ENCODE measurements at places on chromosomes 5 and 9.

- DNase-seq, result no peak
Measured at GRCh38 chr9:134887686-134888602, 7.3 kb downstream of the FCN2 start.

- DNase-seq, result no peak
Measured at GRCh38 chr5:16554110-16554509, 62.7 kb downstream of the RETREG1 start.

DNA sequence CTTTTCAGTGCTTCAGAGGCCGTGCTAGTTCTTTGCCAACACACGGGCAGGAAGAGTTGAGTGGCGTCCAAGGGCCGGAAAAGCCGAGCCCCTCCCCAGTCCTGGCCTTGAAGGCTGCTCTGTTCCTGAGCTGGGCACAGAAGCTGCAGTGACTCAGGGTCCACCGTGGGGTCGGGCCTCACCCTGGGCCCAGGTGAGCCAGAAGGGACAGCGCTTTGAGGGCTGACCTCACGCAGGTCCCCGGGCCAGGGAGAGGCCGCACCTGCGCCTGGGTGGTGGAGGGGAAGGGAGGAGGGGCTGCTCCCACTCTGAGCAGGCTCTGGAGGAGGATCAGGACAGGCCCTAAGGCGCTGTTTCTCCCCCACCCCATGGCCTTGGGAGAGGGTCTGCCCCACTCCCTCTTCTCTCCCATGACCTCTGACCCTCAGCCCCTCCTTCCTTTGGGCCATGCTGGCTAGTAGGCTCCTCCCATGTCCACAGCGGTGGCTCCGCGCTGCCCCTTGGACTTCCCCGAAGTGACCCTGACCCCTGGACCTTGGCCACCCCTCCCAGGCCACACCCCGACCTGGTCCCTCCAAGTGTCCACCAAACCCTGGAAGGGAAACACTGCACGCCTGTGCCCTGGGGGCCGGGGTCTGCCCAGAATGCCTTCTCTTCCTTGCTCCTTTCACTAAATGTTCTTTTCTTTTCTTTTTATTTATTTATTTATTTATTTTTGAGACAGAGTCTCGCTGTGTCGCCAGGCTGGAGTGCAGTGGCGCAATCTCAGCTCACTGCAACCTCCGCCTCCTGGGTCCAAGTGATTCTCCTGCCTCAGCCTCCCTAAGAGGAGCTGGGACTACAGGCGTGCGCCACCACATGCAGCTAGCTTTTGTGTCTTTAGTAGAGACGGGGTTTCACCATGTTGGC is 19.7 kb upstream of the SLC6A19 start:
- no peak for DNase-seq

DNA sequence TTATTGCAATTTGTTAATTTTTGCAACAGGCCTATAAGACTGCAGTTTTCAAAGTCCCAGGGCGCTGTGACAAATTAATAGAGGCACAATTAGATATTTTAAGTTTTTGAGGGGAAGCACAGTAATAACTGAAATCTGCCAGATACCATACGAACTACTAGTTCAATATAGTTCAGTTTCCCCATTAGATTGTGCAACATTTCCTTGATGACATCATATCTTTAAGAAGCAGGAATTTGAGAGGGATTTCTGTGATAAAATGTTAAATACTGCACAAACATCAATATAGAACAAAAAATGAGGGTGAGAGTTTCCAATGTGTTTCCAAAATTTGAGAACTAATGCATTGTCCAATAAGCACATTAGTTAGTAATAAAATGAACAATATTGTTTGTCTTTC is 56.7 kb upstream of the GRIN3A start:
- DNase-seq, result no peak

DNA sequence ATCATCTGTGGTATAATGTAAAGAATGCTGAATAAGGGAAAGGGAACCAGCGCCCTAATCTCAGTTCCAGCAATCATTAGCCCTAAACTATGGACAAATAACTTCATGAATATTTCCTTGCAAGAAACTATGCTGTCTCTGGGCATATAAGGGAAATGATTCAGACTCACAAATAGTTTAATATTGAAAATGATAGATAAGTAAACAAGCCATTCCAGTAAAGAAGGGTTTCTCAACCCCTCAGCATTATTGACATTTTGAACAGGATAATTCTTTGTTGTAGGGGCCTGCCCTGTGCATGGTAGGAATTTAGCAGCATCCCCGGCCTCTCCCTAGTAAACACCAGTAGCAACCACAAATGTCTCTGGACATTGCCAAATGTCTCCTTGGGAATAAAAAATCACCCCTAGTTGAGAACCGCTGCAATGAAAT is 23.8 kb downstream of the C5 start:
- DNase-seq, result no peak

DNA sequence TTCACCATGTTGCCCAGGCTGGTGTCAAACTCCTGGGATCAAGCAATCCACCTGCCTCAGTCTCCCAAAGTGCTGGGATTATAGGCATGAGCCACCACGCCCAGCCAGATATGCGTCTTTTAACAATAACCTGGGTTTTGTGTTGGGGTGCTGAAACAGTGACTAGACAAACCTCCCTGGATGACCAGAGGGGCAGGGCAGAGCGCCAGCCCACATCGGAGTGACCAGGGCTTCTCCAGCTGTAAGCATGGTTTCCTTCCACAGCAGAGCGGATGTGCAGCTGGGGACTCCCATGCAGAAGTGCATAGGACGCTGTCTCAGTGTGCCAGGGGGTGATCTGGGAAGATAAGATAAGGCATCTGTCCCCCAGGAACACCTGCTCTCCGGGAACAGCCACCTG is 244.9 kb downstream of the IRX2 start:
- no peak for DNase-seq

DNA sequence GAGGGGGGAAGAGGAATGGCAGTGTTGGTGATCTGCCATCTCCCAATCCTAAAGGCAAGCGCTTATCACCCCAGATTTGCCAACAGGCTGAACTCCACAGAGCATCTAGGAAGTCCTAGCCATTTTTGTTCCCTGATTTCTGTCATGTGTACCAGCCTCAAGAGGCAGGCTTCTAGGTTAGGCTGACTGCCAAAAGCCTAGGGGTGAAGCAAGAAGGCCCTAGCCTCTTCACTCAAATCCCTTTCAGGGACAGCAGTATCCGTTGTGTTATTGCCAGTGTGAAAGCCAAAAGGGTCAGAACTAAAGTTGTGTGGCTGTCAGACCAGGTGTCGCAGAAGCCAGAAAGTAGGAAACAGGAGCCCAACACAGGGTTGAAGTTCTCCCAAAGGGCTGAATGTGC is 14.7 kb downstream of the IGIP start:
- no peak for DNase-seq

GRCh38 chr5:115816226-115817081 is at the start of gene CDO1:
Gene CDO1, minus strand, starts transcription at chr5:115816659. Its CDS starts 262 bp downstream, at chr5:115816397.
- no peak for DNase-seq

GRCh38 chr5:111225926-111226325 is 1.7 kb downstream of the CAMK4 start:
- DNase-seq, result no peak

GRCh38 chr5:90518661-90519060 is 10.7 kb downstream of the LYSMD3 start:
- no peak for DNase-seq

GRCh38 chr5:41482715-41483114 is 27.7 kb downstream of the PLCXD3 start:
- no peak for DNase-seq

DNA sequence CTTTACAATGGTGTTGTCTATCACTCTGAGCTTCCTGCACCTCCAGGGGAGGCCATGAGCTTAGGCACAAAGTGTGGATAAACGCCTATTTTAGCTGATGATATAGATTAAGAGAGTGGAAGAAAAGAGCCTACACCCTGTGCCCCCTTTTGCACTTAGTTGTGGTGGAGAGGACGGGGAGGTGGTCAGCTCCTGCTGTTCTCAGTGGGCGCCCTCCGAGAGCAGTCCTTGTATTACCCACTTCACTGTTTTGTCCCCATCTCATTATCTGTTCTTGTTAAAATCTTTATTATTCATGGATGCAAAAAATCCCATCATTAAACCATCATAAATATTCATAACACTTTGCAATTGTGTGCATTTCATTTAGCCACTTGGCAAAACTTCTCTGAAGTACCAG is 303.3 kb downstream of the EFNA5 start:
- DNase-seq, result no peak

GRCh38 chr9:100590481-100590880 is 12.6 kb downstream of the CAVIN4 start:
- DNase-seq, result no peak

DNA sequence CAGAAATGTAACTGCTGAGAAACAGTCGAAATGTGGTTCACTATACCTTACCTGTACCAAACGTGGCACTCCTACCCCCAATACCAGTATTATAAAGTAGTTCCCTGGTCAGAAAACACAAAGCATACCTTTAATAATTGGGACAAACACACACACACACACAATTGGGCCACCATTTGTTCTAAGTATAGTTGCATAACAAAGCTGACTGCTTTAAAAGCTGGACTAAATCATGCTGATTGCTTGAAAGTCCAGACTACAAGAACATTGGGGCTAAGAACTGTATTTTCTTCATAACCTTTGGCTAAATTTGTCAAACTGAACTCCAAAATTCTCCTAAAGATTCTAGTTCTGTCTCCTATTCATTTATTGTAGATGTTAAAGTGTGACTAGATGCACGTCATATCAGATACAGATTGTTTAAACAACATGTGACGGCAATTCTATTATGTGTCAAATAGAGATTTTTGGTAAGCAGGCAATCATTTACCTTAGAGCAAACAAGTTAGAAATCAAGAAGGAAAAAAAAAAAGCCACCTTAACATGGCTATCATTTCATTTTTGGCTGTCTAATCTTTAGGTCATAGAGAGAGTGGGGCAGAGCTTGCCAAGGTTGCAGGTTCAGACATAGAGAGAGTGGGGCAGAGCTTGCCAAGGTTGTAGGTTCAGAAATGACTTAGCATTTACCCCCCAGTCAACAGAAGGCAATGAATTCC is 265.1 kb downstream of the ARL15 start:
- DNase-seq, result no peak

DNA sequence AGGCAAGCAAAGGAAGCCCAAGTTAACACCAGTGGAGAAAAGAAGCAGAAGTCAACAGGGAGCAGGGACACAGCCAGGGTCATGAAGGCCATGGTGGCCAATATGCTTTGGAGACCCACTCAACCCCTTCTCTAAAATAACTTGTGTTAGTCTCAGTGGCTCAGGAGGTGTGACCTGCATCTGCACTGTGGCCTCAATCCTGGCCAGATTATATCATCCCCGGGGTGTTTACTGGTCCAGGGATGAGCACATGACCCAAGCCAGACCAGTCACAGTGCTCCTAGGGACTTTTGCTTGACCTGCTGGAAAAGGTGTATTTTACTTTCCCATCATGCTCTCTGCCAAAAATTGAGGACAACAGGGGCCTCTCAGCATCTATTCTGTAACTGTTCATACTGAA is 105.2 kb downstream of the DPYSL3 start:
- no peak for DNase-seq

DNA sequence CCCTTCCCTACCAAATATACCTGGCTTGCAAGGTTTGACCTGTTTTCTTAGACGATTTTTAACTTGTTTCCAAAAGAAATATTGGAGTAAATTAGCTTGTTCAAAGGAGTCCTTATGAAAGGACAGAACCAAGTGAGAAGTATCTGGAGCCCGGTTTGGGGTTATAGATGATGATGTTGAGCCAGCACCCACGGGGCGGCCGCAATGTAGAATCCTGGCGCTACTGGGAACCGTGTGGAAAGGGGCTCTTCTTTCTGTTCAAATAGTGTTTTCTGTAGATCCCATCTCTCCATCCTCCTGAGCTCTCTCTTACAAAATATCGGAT is 517 bp upstream of the EXOSC2 start:
- no peak for DNase-seq

- no peak for DNase-seq
Measured at GRCh38 chr5:76689321-76690036, 26.4 kb upstream of the F2R start.

DNA sequence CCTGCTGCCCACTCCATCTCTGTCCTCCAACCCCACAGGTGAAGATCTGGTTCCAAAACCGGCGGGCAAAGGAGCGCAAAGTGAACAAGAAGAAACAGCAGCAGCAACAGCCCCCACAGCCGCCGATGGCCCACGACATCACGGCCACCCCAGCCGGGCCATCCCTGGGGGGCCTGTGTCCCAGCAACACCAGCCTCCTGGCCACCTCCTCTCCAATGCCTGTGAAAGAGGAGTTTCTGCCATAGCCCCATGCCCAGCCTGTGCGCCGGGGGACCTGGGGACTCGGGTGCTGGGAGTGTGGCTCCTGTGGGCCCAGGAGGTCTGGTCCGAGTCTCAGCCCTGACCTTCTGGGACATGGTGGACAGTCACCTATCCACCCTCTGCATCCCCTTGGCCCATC is 6.4 kb upstream of the SLC6A7 start:
- DNase-seq, result no peak

- peak; percentile 12 for DNase-seq
Measured at GRCh38 chr9:38619556-38620447, 594 bp downstream of the ANKRD18A start.

DNA sequence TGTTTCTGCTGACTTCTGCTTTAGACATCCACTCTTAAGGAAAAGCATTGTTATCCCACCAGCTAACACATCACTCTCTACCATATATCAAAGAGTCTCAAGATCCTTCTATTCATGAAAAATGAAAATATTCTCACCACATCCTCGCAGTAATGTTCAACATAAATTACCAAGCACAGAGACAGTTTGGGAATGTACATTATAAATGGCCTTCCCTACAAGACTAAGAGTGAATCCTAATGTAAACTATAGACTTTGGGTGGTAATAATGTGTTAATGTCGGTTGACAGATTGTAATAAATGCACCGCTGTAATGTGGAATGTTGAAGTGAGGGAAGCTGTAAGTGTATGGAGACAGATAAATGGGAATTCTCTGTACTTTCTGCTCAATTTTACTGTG is 27.1 kb upstream of the KCNIP1 start:
- DNase-seq, result no peak

DNA sequence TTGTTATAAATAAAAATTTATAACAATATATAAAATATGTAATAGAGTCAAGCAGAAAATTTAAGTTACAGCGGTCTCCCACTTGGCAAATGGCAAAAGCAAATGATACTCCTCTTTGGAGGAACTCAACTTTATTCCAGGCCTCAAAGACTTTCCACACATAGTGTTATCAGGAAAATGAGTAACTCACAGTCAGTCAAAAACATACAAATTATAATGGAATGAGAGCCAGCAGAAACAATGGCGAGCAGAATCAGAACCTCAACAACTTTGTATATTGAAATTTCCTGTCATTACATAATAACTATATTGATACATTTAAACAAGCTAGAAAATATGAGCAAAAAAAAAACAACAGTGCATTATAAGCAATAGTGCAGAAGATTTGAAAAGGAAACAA is 45.2 kb downstream of the ABLIM3 start:
- no peak for DNase-seq

DNA sequence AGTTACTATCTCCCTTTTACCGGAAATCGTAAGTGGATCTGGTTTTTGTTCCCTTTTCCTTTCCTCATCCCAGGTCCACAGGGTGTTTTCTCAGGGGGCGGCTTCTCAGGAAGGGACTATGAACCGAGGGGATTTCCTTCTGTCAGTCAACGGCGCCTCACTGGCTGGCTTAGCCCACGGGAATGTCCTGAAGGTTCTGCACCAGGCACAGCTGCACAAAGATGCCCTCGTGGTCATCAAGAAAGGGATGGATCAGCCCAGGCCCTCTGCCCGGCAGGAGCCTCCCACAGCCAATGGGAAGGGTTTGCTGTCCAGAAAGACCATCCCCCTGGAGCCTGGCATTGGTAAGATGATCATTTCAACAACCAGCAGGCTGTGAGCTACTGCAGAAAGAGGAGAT is 75.8 kb downstream of the GOLPH3 start:
- DNase-seq, result no peak
